ENCODE measurements at places on chromosomes 2 and 18. TPM values are rescaled to one million over a fixed set of nuclear protein-coding genes. Genes with fewer than 3 reads are reported as not detected.

Gene SAG
- 5.1 TPM for total RNA-seq

Gene HAAO
- total RNA-seq, result 5.3 TPM

Gene C1D
- 31.7 TPM for total RNA-seq

Gene ASB18
- total RNA-seq, result 0.43 TPM

Gene AMER3
- total RNA-seq, result 3.0 TPM

Gene PECR
- 4.0 TPM for total RNA-seq

Gene SALL3
- total RNA-seq, result 8.3 TPM

Gene HTRA2
- total RNA-seq, result 36.5 TPM

Gene NR4A2
- 3.9 TPM for total RNA-seq

Gene REG1B
- total RNA-seq, result not detected

Gene EFHD1
- 22.9 TPM for total RNA-seq

Gene NEU2
- total RNA-seq, result not detected

Gene HMSD
- total RNA-seq, result 0.19 TPM

Gene ST8SIA5
- total RNA-seq, result 1.6 TPM

Gene MOCOS
- 1.9 TPM for total RNA-seq

Gene FAM168B
- 165 TPM for total RNA-seq

Gene ASPRV1
- total RNA-seq, result 9.2 TPM

All from testis (tissue), 5 donors.